ENCODE measurements at places on chromosomes 11 and 22.

DNA sequence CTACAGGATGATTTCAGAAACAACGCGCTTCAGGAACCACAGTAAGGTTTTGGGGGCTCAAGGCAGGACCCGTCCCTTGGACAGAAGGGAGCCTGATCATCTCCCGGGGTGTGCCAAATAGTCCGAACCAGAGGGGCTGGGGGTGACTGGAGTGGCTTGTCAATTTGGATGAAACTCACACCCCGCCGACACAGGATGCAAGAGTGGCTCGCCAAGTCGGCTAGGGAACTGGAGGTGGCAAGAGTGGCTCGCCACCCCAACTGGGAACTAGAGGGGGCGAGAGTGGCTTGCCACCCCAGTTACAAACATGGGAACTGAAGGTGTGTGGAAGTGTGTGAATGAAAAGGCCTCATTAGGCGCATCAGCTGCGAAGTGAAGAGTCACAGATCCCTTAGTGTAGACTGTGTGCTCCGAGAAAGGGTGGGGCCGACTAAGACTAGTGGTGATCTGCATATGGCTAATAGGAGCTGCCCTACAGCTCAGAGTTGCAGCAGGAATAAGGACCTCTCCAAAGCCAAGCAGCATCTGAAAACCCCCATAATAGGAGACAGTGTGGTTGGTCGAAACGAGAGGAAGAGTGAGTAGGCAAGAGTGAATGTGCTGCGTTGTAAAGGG lies 26.6 kb upstream of the CPT1A start:
- DNase-seq: no peak

- DNase-seq: no peak
Observed at GRCh38 chr11:9060700-9061111, 30.7 kb downstream of the SCUBE2 start.

DNA sequence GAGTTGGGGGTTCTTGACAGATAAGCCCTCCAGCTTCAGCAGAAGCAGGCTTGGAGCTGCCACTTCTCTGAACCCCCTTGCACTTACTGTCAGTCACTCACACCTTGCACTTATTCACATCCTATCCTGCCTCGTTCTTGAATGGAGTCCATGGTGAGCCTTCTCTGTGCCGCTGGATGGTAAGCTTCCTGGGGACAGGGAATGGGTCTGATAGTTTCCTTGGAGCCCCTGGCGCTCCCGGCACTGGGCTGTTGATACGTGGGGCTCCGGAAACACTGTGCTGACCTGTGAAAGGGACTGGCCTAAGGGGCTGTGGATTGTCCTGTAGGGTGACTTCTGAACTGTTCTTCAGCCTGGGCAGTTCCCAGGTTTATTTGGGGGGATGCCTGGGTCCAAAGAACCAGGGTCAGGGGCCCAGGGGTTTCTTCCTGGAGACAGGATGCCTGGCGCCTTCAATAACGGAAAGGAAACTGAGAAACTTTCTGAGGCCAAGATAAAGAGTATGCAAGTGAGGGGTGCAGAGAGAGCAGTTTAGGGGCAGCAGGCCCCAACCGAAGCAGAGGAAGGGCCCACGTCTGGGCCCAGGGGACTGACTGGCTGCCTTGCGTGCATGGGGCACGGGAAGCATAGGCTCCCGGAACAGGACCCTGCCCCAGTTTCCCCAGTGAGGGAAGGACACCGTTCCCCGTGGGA lies 709 bp upstream of the ST3GAL4 start:
- DNase-seq: no peak

DNA sequence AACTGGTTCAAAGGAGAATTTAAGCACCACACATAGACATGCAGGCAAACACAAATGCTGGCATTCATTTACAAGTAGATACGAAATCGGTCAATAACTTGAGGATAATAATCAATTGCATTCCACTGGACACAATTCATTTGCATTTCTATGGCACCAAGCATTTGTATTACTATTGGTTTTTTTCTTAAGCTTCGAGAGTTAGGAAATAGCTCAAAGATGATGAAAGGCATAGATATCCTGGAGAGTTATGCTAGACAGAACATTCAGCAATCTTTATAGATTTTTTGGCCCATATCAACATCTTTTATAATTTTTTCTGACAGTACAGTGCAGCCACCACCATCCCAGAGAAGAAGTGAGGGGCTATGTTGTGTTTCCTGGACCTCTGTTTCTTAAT lies 544.4 kb downstream of the MIAT start:
- no peak for DNase-seq

DNA sequence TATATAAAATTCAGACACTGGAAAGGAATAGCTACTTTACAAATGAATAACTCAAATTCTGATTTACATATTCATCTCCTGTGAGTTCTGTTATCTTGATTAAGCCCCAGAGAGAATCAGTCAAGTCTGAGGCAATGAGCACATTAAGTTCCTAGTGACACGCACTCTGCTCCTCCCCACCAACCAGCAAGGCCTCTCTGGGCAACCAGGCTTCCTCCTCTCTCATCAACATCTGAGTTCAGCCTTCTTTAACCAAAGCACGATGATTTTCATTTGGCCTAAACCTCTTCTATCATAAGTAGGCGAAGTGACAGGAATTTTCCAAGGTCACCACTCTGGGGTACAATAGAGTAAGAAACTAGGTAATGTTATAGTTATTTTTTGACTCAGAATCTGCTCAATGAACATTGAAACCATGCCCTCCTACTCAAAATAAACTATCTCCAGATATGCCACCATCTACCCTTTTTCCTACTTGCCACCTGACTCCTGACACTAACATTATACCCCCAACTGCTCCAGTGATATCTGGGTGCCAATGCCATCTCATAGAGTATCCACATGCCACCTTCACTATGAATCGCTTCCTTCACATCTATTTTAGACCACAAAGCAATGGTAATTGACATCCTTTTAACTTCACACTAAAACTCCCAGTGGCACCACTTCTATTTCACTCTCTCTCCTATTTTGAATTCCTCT lies 114.8 kb downstream of the FAM76B start:
- no peak for DNase-seq

DNA sequence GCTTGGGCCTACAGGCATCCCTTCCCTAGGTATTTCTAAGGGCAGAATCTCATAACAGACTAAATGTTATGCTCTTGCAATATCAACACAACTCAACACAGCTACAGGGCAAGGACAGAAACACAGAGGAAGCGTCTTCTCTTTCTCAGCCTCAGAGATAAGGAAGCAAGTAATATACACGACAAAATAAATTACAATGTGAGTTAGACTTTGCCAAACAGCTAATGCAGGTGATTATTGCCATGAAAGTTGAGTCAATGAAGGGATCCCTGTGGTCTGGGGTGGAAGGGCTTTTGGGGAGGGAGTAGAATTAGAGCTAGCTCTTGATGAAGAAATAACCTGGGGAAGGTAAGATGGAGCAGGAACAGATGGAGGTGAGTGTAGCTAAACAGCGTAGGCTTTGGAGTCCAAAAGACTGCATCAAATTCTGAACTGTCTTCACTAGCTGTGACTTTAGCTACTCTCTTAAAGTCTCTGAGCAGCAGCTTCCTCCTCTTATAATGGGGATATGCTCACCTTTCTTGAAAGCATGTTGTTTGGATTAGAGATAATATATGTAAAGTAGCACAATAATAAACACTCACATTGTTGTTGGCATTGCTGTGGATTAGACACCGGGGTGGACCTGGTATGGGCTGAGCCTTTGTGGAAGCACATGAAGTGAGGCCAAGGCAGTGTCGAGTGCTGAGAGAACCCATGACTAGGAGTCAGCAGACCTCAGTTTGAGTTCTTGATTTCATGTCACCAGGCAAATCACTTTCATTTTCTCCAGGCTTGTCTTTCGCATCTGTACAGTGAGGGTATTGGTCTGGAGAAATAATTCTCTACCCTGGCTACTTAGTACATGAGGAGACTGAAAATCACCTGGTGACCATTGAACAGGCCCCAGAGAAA lies 41.0 kb upstream of the AQP11 start:
- no peak for DNase-seq

GRCh38 chr22:46735747-46736608 lies 2.1 kb downstream of the CERK start:
- no peak for DNase-seq

GRCh38 chr11:16011396-16011795 lies 344.9 kb downstream of the SOX6 start:
- no peak for DNase-seq

DNA sequence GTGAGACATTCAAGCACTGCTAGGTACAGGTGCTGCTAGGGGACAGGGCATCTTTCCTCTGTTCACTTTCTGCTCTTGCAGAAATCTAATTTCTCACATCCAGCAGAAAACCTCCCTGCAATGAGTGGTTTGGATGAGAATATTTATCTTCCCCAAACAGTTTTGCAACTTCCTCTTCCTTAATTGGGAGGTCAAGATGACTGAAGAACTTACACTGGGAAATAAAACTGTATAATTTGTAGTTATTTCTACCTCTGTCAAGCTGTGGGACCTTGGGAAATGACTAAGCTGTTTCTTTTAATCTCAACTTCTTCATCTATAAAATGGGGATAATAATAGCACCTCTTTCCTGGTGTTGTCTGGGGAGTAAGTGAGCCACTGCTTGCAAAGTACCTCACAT lies 69.8 kb downstream of the PRR5L start:
- DNase-seq: no peak

GRCh38 chr11:2718817-2719438 lies 19.1 kb upstream of the KCNQ1OT1 start:
- DNase-seq: no peak

- DNase-seq: no peak
Observed at GRCh38 chr22:19714312-19715187, at the start of gene SEPTIN5. Gene SEPTIN5, plus strand, starts transcription at chr22:19714503. Its CDS starts 86 bp downstream, at chr22:19714589.

DNA sequence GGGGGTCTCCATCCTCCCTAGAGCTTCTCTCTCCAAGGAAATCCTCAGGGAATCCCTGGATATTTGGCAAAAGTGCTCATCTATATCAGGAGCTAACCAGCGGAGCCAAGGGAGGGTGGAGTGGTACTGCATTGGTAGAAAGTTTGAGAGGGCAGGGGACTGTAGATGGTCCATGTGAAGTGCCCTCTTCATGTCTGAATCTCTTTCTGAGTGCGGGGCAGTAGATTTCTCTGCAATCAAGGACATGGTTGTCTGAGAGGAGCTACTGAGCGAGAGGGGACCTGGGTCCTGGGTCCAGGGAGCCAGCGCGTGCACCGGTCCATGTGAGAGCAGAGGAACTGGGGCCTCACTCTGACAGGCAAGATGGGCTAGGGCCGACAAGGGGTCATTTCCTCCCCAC lies 701 bp downstream of the DIXDC1 start:
- no peak for DNase-seq

DNA sequence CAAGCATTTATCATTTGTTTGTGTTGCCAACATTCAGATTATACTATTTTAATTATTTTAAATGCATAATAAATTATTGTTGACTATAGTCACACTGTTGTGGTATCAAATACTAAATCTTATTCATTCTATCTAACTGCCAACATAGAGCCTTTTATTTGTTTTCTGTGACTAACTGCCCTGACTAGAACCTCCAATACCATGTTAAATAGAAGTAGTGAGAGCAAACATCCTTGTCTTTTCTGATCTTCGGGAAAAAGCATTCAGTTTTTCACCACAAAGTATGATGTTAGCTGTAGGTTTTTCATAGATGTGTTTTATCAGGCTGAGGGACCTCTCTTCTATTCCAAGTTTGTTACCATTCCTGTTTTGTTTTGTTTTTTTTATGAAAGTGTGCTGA lies 15.2 kb downstream of the TRIM34 start:
- DNase-seq: no peak

DNA sequence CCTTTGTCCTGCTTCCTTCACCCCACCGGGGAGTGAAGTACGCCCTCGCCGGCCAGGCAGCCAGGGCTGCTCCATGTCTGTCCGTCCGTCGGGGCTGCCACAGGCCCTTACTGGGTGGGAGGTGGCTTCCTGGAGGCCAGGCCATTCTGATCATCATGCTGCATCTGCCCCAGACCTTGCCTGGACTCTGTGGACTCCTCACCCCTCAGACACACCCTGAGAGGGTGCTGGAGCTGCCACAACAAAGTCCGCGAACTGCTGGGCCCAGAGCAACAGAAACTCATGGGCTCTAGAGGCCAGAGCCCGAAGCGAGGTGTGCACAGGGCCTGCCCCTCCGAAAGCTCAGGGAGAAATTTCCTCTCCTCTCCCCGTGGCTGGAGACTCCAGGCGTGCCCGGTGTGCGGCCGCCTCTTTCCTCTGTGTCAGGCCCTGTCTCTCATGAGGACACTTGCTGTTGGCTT lies 124.2 kb downstream of the KCNQ1OT1 start:
- no peak for DNase-seq

DNA sequence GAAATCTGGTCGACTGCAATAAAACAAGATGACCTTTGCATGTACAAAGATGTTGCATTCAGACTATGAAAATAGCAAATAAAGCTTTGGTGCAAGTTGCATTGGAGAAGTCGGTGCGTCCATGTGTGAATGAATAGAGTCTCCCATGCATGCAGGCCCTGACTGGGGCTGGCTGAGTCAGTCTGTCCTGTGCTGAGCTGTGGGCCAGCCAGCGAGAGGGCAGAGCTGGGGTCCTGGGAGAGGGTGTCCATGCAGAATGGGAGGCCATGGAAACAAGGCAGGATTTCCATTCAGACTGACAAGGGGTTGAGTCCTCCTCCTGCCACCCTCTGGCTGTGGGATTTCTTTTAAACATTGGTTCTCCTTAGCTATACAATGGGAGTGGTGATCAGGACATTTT lies 2.3 kb upstream of the CRYBB3 start:
- DNase-seq: no peak

DNA sequence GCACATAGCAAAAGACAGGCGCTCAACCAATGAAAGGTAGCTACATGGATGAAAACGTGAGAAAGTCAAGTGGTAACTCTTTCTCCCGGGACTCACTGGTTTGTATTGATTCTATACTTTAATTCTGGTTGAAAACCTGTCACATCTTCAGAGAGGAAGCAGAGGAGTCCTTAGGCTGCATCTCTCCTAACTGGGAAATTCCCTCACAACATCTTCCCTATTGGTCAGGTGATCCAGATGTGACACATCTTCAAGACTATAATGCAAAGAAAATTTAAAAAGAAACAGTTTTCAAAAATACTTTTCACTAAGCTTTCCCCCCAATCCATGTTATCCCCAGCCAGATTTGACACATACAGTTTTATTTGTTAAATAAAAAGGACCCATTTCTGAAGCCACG lies 62.7 kb upstream of the RCN1 start:
- DNase-seq: no peak

- no peak for DNase-seq
Observed at GRCh38 chr22:43955040-43955882, at the start of gene SAMM50. Gene SAMM50, plus strand, starts transcription at chr22:43955442. Its CDS starts 136 bp downstream, at chr22:43955578.

- no peak for DNase-seq
Observed at GRCh38 chr11:27248576-27249509, 114.2 kb downstream of the CCDC34 start.

DNA sequence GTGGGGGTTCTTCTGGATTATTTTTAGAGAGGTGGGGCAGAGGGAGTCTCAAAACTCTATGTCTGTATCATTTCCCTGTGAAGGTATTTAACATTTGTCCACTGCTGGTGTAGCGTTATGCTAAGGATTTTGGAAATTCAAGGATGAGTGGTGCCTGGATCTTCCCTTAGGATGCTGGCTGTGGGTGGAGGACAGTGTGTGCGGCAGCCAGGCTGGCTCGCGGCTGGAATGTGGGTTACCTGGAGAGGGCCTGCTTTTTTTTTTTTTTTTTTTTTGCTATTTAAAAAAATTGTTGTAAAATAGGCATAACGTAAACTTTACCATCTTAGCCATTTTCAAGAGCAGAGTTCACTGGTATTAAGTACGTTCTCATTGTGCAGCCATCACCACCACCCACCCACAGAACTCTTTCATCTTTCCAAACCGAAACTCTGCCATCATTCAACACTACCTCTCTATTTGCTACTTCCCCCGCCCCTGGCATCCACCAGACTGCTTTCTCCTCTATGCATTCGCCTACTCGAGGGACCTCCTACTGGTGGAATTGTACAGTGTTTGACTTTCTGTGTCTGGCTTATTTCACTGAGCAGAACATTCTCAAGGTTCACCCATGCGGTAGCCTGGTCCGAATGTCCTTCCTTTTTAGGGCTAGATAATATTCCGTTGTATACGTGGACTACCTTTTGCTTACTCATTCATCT lies 67.1 kb downstream of the PARVB start:
- no peak for DNase-seq

All from glomerular endothelial cell (primary cell).